ACHN (cell line): ENCODE measurements at places on chromosomes 7 and 10.

GRCh38 chr7:45585628-45586027 is 11.5 kb downstream of the ADCY1 start:
- no peak for DNase-seq

DNA sequence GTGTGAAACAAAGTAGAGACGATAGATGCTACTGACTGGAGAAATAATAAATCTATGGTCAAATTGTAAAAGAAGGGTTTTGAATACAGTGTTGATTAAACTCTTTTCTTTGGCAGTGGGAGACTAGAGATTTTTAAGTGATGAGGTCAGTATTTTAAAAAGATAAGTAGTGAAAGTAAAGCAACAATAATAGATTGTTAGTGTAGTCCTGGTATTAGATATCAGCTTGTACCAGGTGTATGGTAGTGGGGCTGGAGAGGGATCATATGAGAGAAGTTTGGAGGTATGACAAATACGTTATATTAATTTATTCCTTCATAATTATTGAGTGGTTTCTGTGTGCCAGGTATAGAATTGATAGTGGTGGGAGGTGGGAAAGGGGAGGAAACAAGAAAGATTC is 25.2 kb downstream of the PHTF2 start:
- no peak for DNase-seq

DNA sequence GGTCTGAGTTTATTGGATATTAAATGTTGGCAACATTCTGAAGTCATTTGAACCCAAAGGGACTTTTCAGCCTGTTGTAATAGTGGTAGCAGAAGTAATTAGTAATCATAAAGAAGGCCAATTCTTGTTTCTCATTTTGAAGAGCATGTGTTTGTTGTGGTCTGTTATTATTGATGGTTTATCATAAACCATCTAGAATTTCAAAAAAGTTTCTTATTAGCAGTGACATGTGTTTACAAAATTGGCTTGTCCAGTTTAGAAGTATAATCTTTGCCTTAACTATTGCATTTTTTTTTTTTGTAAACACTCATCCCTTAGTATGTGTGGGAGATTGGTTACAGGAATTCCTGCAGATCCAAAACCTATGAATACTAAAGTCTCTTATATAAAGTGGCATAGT is 177.8 kb downstream of the BBS9 start:
- DNase-seq: no peak

GRCh38 chr7:28395831-28396230 is 16.5 kb upstream of the CREB5 start:
- DNase-seq: no peak

DNA sequence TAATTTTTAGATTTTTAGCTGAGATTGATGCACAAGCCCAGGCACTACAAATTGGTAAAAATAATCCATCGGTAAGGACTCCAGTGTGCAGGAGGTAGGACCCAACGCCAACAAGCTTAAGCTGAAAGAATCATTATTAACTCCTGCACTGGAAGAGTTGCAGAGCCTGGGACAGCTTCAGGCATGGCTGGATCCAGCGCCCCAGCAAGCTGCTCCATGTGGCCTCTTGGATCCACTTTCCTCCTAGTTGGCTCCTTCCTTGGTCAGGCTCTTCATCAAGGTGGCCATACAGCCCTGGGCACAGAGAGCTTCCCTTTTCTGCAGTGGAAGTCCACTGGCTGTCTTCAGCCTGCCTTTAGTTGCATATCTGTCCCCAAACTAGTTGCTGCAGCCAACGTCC is 497.4 kb upstream of the FOXK1 start:
- DNase-seq: no peak

- DNase-seq: no peak
Measured at GRCh38 chr7:112744818-112745217, 45.4 kb downstream of the TMEM168 start.

GRCh38 chr10:87921931-87922688 is 58.7 kb downstream of the PTEN start:
- DNase-seq: no peak

DNA sequence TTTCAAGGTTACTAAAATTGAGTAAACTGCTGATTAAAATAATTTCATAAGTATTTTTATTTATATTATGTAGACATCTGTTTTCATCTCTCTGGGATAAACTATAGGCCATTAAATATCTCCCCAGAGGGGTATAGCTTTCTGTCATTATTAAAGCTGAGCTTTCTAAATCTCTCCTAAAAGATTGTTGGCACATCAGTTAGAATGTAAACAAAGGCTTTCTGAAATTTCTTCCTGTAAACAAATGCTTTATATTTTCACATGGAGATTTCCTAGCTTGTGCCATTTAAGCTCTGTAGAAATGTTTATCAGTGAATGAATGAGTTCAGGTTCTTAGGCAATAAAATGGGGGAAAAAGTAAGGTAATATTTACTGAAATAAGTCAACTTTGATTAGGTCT is 35.7 kb downstream of the PPP1R9A start:
- no peak for DNase-seq

DNA sequence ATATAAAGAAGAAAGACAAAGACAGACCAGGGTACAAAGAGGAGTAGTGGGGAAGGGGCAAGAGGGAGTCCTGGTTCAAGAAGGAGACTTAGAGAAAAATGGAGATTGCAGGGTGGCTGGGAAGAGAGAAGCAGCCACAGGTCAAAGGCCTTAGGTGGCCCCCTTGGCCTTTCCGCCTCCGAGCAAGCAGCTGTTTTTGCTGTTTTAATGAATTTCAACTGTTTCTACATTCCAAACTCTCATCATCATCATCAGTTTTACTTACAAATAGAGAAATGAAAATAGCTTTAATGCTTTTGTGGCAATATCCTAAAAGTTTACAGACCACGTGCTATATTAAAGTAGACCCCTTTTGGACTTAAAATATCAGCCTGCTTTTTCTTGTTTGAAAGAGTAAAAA is 399.7 kb downstream of the EXOC4 start:
- DNase-seq: no peak

DNA sequence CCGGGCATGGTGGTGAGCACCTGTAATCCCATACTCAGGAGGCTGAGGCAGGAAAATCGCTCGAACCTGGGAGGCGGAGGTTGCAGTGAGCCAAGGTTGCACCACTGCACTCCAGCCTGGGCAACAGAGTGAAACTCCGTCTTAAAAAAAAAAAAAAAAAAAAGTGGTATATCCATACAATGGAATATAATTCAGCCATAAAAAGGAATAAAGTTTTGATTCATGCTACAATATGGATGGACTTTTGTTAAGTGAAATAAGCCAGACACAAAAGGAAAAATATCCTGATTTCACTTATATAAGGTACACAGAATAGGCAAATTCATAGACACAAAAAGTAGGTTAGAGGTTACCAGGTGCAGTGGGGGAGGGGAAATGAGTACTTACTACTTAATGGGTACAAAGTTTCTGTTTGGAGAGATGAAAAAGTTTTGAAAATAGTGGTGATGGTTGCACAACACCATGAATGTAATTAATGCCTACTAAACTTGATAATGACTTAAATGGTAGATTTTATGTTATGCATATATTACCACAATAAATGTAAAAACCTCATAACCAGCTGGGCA is 53.9 kb downstream of the FGFR2 start:
- no peak for DNase-seq

GRCh38 chr10:115030483-115031200 is 62.5 kb upstream of the ATRNL1 start:
- no peak for DNase-seq

DNA sequence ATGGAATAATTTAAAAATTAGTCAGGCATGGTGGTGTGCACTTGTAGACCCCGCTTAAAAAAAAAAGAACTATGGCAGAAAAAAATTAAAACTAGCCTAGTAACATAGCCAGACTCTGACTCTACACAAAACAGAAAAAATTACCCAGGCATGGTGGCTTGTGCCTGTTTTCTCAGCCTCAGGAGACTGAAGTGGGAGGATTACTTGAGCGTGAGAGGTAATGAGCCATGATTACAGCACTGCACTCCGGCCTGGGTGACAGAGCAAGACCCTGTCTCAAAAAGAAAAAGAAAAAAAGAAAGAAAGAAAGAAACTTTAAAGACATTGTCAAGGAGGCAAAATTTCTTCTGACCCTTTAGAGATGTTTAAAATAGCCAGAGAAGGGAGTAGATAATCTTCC is 109.0 kb upstream of the TMEM106B start:
- peak; percentile 31 for DNase-seq

DNA sequence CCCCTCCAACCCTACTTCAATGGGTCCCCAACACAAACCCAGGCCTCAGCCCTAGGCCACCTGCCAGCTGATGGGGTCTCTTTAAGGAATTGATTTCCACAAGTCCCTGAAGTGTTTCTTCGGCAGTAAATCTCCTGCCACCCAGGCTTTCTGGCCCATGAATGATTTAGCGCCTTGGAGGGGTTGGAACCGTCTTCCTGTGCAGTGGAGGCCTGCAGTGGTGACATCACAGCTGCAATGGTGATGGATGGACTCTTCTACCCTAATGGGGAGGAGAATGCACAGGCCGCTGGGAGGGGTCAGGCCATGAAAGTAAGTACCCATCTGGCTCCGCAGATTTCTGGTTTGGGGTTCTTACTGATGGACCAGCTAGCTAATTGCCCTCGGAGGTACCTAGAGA is 163.8 kb downstream of the UBE2H start:
- no peak for DNase-seq

DNA sequence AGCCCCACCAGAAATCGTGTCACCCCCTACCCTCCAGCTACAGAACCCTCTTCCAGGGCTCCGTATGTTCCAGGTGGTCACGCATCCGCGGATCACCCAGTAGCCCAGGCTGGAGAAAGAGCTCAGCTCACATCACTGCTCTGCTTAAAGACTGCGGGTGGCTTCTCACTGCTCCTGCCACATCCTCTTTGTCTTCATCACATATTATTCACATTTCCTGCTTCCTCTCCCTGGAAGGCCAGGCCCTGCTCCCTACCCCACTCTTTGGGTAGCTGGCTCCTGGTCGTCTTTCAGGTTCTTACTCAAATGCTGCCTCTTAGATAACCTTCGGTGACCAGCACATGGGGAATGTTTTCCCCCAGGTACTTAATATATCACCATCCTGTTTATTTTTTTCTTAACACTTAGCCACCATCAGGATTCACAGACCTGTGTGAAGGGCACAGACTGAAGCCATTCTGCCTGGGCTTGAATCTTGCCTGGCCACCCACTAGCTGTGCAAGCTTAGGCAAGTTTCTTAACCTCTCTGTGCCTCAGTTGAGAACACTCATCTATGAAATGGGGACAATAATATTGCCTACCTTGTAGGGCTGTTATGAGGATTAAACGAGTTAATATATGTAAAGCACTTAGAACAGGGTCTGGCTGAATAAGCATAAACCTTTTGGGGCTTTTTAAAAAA is 307.8 kb downstream of the PRPF18 start:
- no peak for DNase-seq

DNA sequence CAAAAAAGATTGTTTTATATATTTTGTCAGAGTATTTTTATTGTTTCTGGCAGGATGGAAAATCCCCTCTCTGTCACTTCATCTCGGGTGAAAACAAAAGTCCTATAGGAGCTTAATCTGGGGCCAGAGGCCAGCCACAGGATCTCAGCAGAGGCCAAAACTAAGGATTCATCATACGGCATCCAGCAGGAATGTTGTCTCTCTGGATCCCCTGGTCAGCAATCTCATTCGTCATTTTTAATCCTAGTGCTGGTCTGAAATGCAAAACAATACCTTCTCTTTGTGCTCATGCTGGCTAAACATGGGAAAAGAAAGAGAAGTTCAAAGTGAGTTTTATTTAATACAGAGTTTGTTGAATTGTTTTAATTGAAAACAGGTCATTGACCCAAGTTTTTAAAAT is 482.5 kb upstream of the AUTS2 start:
- no peak for DNase-seq

DNA sequence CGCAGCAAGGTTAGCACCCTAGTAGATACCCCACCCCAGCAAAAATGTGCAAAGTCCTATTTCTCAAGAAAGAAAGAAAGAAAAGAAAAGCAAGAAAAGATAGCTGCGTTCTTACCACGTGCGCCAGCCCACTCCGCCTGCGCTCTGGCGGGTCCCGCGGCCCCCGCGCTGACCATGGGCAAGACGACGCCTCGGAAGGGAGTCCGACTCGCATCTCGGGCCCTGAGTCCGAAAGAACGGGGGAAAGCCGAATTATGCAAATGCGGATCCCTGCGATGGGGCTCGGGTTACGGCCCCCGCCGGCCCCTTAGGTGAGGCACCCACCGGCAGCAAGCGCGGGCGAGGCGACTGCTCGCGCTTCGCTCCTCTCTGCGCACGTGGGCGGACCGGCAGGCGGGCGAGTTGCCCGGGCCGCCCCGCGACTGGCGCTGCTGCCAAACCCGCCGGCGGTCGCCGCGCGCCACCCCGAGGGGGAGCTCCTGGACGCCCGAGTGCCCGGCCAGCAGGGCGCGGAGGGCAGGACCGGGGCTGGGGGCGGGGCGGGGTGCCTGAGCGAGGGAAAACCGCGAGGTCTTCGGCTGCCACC is 2.4 kb upstream of the EGR2 start:
- no peak for DNase-seq

DNA sequence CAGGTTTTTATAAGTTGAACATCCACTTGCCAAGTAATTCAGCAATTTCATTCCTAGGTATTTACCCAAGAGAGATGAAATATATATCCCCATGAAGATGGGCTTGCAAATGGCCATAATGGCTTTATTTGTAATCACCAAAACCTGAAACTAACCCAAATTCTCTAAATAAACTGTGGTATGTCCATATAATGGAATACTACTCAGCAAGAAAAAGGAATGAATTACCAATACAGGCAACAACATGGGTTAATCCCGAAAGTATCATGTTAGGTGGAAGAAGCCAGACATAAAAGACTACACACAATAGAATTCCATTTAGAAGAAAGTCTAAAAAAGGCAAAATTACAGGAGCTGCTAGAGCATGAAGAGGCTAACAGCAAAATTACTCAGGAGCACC is 101.4 kb upstream of the PPP2R2D start:
- no peak for DNase-seq

DNA sequence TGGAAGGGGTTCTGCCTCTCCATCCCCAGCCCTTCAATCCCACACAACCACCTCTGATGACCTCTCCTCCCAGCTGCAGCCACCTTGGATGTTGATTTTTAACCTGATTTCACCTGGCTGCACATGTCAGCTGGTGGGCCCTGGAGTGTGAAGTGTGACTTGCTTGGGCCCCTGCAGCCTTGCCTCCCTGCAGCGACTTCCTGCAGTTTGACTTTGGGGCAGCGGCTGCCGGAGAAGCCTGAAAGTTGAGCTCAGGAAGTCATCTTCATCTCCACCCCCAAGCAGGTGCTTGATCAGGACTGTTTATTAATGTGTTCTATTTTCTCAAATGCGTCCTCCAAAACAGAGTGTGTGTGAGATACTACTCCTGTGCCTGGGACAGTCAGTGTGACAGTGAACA is 675.2 kb upstream of the GALNT17 start:
- DNase-seq: no peak

DNA sequence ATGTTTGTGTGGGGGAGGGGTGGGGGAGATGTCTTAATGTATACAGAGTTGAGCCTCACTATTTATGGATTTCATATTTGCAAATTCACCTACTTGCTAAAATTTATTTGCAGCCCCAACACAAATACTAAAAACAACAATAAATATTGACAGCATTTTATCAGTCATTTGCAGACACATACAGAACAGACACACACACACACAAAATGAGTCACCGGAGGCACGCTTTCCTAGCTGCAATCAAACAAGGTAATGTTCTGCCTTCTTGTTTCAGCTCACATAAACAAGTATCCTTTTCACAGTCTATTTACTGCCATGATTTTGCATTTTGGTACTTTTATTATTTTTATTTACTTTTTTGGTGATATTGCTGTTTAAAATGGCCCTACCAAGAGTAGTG is 88.5 kb downstream of the IPMK start:
- no peak for DNase-seq
